Substantia nigra (tissue), 51 donors: ENCODE measurements at places on chromosomes 13 and 19.

GRCh38 chr13:109922518-109922917, 136.1 kb upstream of the IRS2 start:
- DNase-seq: no peak

DNA sequence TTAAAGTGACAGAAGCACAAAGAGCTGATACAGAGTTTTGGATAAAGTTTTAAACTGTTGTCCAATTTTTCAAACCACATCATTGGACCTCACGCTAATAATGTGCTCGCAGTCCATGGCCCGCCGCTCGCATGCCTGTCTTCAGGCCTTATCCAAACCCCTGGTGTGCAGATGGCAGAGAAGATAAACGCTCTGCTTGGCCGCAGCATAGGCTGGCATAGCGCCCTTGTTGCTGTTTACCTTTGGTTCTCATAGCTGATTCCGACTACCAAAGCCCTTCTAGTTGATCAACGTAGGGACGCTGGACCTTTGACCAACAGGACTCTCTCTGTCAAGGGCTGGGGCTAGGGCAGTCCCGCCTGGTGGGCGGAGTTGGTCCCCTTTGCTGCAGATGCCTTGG, 23.5 kb upstream of the QTRT1 start:
- no peak for DNase-seq

DNA sequence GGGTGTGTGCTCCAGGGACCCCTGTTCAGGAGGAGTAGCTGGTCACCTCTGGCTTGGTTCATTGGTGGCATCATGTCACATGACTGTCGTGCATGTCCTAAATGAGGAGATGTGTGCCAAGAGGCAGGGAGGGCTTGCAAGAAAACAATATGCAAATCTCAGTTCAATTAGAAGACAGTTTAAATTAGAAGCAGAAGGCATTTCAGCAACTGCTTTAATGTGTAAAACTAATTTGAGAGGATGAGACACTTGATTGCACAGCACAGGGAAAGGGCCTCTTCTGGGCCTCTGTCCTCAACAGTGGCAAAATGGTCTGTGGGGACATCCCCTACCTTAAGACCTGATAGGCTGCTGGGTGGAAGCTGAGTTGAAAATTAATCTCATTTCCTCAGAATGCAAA, 54.6 kb downstream of the SPATA13 start:
- no peak for DNase-seq

- DNase-seq: no peak
Observed at GRCh38 chr19:50708179-50708879, 11.3 kb downstream of the SHANK1 start.

DNA sequence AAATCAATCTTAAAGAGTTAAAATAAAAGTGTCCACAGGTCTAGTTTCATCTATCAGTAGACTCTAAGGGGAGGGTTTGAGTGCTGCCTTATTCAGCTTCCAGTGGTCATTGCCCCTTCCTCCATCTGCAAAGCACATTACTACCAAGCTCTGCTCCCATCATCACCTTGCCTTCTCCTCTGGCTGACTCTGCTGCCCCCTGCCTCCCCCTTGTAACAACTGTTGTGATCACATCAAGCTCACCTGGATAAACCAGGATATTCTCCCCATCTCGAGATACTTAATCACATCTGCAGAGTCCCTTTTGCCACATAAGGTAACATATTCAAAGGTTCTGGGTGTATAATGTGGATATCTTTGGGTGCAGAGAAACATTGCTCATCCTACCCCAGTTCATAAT, 43.3 kb upstream of the GPC6 start:
- DNase-seq: no peak

DNA sequence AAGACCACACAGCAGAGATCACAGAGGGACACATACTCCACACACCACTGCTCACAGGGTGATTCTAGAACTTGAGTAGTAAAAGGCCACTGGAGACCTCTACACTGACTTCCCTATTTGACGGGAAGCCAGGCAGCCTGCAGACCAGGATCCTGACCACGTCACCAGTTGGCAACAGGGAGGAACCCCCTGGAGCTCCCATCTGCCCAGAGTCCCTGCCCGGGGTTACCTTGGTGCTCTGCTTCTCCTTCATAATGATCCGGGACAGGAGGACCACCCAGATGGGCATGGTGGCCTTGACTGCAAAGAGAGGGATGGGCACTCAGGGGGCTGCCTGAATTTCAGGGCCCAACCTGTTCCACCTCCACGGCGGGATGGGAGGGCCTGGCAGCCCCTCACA, 932 bp downstream of the SLC35E1 start:
- DNase-seq: no peak
